ENCODE measurements at places on chromosomes 1 and 21.

DNA sequence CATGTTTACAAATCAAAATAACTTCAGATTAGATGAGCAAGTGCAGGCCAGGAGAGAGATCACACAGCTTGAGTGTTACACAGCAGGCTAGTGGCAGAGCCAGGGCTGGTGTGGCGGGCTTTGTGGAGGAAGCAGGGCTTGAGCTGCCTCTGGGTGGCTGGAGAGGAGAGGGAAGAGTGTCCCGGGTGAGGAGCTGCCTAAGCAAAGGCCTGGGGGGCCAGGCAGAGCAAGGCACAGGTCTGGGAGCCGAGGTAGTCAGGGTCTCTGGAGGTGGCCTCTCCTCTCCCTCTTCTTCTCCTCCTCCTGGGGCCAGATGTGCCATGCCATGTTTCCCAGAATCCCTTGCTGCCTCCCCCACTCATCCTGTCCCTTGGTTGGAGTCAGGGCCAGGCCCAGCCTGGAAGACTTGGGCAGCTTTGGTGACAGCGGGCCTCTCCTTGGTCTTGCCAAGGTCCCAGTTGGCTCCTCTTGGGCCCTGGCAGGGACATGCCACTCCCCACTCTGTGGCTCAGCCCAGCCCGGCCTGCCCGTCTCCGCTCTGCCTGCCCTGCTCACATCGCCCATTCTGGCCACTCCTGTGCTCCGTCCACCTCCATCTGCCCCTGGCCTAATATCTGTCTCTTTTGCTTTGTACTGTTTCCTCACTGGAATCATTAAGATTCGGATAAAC, 70.3 kb downstream of the PTPRU start:
- DNase-seq: no peak

GRCh38 chr1:178277793-178278530, 184.1 kb downstream of the RASAL2 start:
- DNase-seq: peak; percentile 32

- DNase-seq: peak; percentile 42
Observed at GRCh38 chr1:1599030-1599934, 653 bp downstream of the FNDC10 start.

- DNase-seq: no peak
Observed at GRCh38 chr1:50742523-50742922, 217.5 kb downstream of the FAF1 start.

- peak; percentile 52 for DNase-seq
Observed at GRCh38 chr1:65141394-65141793, 6.6 kb upstream of the AK4 start.

GRCh38 chr1:107762751-107763390, 202.1 kb downstream of the VAV3 start:
- no peak for DNase-seq

DNA sequence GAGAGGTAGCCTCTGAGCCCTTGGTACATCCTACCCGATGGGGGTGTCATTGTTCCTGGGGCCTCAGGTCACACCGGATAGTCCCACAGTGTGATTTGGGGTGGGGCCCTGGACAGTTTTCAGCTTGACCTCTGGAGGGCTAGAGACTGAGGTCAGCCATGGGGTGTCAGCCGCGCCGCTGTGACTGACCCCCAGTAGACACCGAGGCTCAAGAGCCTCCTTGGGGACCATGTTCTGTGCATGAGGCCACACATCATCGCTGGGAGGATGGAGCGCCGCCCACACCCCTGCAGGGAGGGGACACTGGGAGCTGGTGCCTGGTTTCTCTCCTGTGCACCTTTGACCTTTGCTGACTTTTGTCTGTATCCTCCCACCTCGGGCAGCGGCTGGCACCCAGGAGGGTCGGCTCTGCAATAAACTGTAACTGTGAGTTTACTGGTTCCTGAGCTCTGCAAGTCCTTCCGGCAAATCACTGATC, 22.6 kb downstream of the ITGB2 start:
- DNase-seq: no peak

DNA sequence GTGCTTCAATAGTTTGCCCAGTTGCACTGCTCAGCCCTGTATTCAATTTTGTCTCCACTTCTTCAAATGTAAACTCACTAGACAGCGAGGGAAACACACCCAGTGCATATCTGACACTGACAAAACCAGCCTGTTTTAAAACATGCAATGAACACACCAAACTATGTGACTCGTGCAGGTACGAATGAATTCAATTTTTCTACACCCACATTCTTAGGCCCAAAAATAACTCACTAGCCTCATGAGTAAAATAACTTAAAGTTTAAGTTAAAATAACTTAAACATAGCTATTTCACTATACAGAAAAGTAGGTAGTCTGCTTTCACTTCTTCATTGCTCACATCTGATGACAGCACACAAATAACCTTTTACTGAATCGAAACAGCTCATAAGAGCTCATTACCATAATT, 21.1 kb downstream of the TTC13 start:
- no peak for DNase-seq

GRCh38 chr1:44296806-44297205, 58.3 kb downstream of the ERI3 start:
- DNase-seq: no peak

DNA sequence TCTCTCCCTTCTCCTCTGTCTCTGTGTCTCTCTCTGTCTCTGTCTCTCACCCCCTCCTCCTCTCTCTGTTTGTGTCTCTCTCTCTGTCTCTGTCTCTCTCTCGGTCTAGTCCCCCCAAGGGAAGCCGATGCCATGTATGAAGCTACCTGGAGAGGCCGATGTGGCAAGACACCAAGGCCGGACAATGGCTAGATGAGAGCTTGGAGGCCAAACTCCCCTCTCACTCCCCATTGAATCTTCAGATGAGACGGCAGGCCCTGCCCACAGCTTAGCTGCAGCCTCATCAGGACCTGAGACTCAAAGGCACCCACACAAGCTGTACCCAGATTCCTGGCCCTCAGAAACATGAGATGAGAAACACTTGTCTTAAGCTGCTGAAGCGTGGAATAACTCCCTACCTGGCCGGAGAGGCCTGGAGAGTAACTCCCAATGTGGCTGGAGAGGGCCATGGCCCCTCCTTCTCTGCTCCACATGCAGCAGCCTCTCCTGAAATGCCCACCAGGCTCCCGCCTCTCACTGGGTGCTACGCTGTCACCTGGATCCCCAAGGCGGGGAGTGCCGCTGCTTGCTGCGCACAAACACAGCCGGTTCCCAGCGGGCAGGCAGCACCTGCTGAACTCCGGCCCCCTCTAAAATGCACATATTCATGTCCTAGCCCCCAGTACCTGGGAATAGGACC, 7.8 kb upstream of the ACTRT2 start:
- no peak for DNase-seq

- DNase-seq: no peak
Observed at GRCh38 chr1:34650090-34650489, 104.8 kb upstream of the GJB5 start.

GRCh38 chr21:33078907-33079582, 9.1 kb downstream of the OLIG1 start:
- DNase-seq: peak; percentile 14

DNA sequence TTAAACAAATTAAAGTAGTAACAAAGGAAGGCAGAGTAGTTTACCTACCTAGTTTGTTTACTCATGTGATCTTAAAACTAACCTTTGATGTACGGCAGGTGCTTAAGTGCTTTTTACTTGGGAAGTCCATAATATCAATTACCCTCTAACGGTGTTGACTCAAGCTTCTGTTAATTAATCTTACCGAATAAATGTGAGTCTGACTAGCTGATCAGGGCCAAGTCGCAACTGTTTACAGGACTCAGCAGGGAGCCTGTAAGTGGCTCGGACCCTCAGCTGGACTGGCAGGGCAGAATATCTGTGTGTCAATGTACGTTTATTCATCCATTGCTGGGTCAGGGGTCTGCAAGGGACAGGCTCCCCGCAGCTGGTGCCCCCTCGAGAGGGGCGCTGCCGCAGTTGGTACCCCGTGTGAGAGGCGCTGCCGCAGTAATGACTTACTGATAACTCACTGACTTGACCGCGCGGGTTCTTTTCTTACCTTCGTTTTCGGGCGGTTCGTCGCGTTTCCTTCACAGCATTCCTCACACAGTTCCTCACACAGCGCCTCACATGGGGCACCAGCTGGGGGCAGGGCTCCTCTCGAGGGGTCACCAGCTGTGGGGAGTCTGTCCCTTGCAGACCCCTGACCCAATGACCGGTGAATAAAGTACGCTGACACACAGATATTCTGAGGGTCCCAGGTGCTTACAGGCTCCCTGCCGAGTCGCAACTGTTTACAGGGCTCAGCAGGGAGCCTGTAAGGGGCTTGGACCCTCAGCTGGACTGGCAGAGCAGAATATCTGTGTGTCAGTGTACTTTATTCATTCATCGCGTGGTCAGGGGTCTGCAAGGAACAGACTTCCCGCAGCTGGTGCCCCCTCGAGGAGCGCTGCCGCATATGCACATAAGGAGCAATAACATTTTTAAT, 3.0 kb downstream of the FMO1 start:
- DNase-seq: peak; percentile 46

- DNase-seq: no peak
Observed at GRCh38 chr1:182293119-182293589, 98.4 kb downstream of the GLUL start.

DNA sequence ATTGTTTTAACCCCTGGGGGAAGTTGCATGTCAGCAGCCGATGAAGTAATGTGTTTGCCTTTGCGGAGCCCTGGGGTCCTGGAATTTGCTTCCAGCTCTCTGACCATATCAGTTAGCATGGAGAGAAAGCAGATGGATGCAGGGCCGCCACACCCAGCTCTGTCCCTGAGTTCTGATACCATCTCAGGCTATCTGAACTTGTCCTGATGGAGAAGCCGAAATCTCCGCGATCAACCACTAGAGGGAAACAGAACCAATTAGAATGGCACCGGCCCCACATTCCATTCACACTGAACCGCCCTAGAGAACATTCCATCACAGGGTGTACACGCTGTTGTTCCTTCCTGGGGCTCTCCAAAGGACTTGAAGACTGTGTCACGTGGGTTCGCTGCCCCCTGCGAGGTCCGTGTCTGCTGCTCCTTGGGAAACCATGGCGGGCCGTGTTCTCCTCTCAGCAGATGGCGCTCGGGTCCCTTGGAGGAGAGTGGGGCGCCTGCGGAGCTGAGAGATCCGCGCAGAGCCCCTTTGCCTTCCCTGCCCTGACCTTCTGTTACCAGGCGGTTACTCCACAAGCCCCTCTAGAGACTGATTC, 75.4 kb downstream of the ABCA4 start:
- peak; percentile 98 for DNase-seq

GRCh38 chr1:169308313-169309039, 59.1 kb downstream of the NME7 start:
- DNase-seq: no peak

- DNase-seq: peak; percentile 68
Observed at GRCh38 chr1:8706995-8707396, 110.4 kb downstream of the RERE start.

DNA sequence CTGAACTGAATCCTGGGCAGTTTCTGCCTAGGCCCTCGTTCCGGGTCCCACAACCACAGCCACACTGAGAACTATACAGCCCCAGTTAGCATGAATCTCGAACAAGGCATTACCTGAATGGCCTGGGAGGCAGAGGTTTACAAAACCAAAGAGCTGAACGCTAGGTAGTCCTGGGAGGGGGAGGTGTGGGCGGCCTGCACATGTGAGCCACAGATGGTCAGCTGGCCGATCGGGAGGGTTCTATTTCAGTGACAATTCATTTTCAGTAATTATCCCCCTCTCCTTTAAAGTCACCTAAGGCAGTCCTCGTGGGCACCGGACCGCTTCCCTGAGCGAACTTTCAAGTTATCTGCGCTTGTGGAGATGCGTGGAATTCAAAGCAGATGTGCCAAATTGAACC, 111.9 kb downstream of the GLIS1 start:
- no peak for DNase-seq

Data from fibroblast of pulmonary artery (primary cell).